ENCODE measurements at places on chromosomes 7 and 10.

- no peak for DNase-seq
Observed at GRCh38 chr10:91564026-91564425, 68.8 kb downstream of the PPP1R3C start.

DNA sequence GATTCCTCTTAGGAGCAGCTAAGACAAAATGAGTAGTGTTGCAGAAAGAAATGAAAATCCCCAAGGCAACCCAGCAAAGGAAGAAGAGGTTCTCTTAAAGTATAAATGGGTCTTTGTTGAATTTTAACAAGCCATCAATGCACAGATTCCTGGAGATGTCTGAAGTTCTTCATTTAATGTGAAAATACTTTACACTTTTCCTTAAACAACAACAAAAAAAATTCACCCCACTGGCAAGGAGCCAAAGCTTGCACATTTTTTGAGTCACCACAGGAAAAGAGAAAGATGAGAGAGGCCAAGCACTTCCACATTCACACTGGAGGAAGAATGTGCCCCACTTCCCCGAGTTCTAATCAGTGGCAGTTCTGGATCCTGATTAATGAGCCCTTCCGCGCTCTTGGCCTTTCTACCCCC lies 286.4 kb upstream of the MEOX2 start:
- no peak for DNase-seq

DNA sequence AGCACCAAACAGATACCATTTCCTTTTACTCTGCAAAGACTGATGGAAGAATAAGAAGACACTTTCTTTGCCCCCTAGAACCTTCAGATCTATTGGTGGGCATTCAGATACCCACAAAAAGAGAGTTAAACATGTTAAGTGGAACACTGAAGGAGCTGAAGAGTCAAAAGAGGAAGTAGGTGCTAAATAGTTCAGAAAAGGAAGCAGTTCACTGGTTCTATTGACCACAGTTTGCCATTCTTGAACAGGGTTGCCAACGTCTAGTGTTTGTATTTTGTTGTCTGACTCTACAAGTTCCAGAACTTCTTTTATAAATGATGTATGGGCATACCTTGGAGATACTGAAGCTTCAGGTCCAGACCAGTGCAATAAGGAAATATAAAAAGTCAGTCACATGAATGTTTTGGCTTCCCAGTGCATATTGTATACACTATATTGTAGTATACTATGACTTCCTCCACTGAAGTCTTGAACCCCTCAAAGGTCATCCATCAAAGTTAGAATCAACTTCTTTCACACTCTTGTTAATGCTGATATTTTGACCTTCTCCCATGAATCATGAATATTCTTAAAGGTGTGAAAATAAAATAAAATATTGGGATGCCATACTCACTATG lies 47.5 kb upstream of the AGR3 start:
- DNase-seq = no peak

DNA sequence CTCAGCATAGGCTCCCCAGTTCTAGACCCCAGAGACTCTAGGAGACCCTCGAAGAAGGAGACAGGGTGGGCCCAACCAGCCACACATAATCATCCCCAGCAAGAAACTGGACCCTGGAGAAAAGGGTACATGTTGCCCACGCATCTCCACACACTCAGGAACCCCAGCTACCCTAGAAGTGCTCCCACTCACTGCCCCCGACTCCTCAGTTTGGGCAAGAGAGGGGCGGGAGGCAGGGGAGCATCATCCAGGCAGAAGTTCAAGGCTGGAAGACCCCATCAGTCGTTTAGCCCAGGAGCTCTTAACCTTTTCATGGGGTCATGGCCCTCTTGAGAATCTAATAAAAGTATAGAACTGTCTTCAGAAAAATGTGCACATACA lies 1.8 kb upstream of the ZNF467 start:
- no peak for DNase-seq

- DNase-seq = no peak
Observed at GRCh38 chr10:96612055-96612830, 25.4 kb upstream of the TM9SF3 start.

- DNase-seq = no peak
Observed at GRCh38 chr10:6928586-6928985, 348.5 kb upstream of the PRKCQ start.

GRCh38 chr10:128064108-128064969 lies 61.9 kb downstream of the MKI67 start:
- DNase-seq = peak; percentile 79

DNA sequence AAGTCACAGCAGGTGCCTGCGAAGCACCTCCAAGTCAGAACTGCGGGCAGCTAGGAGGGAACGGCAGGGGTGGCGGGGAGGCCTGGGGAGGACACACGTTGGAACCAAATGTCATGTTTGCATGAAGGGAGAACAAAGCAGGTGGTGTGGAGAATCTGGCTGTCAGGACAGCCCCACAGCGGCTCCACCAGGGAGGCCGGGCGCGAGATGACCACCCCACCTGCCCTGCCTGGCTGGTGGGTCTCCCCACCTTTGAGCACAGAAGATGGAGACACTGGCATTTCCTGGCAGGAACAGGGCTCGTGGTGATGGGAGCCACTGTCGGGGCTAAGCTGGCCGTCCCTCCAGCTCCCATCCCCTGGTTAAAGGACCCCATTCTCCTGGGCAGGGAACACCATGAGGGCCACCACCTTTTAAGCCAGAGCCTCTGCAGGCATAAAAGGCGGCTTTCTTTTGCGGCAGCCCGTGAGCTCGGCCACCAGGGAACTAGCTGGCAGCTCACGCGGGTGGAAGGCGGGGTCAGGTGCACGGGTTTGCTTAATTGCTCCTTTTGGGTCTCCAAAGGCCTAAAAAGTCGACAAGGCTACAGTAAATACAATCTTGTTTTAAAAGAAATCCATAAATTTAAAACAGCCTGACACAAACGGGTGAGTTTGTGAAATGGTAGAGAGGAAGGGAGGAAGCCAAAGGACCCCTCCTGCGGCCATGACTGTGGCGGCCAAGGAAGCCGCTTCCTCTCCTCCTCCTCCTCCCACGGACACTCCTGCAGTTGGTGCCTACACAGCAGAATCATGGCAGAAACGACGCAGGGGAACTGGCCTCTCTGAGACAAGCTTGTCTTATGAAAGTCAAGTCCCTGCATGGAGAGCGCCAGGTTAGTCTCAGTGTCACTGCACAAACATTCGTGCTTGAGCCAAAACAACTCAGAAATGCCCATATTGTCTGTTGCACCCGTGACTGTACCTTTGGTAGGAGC lies 213.8 kb downstream of the DNAJB6 start:
- no peak for DNase-seq

DNA sequence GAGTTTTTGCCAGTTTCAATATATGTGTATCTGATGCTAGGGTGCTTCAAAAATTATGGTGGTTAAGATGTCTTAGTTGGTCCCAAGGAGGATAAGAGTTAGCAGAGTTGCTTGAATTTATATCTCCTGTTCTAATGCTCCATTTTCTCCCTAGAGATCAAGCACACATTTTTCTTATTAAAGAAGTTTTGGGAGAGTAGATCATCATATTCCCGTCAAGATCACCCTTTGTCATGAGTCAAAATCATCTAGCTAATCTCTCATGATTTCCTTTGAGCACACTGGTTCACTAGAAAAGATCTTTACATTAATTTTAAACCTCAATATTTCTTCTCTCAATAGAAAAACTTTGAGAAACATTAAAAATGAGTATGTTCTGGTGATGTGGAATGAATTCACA lies 429.9 kb upstream of the SEMA3A start:
- no peak for DNase-seq

GRCh38 chr10:43648095-43648397 lies 635 bp downstream of the ZNF32 start:
- DNase-seq = no peak

GRCh38 chr10:100357059-100357858 lies 10.2 kb downstream of the SCD start:
- DNase-seq = no peak

- DNase-seq = no peak
Observed at GRCh38 chr7:1060315-1061072, 16.1 kb downstream of the GPR146 start.

DNA sequence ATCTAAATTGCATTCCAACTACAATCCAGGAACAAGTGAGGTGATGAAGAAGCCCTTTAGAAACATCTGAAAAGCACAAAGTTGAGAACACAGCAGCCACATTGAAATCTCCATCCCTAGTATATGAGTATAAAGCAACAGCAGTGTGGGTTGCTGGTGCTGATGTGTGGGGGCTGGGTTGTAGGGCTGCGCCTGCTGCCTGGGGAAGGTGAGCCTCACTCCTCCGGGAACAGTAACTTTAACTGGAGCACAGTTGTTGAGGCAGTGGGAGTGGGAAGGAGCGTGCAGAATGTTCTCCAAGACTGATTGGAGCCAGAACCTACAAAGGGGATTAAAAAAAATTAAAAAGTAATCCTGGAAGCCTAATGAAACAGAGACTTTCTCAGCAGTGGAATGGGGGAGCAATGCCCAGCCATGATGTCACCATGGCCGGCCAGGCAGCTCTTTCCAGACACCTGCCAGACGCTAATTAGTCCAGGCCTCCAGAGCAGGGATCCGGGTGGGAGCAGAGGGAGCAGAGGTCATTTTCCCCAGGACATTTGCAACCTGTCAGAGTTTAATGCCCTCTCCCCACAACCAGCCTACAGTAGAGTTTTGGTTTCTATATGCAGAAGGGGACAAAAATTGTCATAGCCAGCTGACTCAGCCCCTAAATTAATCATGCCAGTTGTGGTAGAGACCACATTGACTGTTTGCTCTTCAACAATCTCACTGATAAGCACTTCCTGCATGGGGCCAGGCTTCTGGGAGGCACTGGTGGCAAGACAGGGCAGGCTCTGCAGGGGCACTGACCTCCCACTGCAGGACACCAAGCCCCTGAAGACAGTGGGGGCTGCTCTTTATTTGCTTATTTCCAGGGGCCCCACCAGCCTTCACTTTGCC lies 133.0 kb upstream of the ZNF32 start:
- no peak for DNase-seq

GRCh38 chr7:100485471-100485876 lies 1.7 kb downstream of the NYAP1 start:
- no peak for DNase-seq

- DNase-seq = no peak
Observed at GRCh38 chr10:128560406-128560805, 434.2 kb upstream of the MKI67 start.

- DNase-seq = no peak
Observed at GRCh38 chr10:92692080-92692671, 2.4 kb downstream of the HHEX start.

DNA sequence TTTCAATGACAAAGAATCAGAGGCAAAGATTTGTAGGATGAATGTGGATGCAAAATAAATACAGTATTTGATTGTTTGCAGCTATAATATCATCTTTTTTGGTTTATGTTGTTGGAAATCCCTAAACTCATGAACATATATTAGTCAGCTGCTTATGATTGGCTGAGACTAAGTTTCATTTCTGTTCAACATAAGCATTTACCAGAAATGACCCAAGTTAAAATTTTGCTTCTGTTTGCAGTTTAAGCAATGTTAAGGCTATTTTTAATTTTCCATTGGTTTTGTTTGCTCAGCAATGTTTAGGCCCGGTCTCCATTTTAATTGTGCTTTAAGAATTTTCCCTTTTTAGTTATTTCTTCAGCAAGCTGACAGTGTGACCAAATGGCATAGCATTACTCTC lies 22.0 kb downstream of the GIMAP6 start:
- no peak for DNase-seq

DNA sequence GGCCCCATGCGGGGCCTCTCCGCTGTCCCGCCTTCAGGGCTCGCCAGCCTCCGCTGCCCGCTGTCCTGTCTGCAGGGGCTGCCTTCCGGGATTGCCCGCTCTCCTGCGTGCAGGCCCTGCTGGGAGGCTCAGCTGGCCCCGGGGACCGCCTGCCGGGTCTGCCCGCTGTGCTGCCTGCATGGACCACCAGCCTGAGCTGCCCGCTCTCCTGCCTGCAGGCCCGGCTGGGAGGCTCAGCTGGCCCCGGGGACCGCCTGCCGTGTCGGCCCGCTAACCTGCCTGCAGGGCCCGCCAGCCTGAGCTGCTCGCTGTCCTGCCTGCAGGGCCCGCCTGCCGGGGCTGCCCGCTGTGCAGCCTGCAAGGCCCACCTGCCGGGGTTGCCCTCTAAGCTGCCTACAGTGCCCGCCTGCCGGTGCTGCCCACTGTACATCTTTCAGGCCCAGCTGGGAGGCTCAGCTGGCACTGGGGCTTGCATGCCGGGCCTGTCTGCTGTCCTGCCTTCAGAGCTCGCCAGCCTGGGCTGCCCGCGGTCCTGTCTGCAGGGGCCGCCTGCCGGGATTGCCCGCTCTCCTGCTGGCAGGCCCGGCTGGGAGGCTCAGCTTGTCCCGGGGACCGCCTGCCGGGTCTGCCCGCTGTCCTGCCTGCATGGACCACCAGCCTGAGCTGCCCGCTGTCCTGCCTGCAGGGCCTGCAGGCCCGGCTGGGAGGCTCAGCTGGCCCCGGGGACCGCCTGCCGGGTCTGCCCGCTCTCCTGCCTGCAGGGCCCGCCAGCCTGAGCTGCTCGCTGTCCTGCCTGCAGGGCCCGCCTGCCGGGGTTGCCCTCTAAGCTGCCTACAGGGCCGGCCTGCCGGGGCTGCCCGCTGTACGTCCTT lies 165.1 kb downstream of the GLRX3 start:
- no peak for DNase-seq

DNA sequence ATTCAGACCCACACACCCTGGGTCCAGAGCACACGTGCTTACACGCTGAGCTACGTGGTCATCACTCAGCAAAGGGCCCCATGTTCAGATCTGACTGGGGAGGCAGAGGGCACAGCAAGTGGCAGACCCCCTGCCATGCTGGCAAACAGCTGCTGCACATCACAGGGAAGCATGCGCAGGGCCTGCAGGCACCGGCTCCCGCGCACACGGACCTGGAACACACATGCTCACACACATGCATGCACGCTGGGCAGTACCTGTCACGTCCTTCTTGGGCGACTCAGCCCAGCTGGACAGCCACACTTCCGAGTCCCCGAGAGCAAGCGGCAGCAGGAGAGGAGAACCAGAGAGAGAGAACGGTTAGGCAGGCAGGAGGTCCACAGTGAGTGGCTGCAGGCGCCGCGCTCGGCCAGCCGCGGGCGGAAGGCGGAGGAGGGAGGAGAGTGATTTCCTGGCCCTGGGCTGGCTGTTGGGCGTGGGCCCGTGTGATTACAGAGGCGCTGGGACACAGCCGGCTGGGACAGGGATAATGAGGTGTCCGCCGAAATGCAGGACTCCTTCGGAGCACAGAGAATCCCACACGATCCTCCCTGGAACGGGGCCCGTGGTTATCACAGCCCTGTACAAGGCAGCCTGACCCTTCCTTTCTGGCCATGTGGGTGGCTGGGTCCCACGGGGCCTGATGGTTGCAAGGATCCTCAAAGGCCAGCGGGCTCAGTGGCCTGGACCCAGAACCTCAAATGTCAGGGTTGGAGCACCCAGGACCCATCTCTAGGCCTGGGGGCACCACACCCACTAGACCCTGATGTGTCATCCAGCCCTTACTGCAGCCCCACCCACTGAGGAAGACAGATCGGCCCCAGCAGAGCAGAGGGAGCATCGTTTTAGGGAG lies 175.1 kb downstream of the NEURL1 start:
- DNase-seq = no peak
